DMS 273 treated with DMSO at 0.1 percent for 48 hours (cell line): ENCODE measurements at places on chromosomes 4 and X.

DNA sequence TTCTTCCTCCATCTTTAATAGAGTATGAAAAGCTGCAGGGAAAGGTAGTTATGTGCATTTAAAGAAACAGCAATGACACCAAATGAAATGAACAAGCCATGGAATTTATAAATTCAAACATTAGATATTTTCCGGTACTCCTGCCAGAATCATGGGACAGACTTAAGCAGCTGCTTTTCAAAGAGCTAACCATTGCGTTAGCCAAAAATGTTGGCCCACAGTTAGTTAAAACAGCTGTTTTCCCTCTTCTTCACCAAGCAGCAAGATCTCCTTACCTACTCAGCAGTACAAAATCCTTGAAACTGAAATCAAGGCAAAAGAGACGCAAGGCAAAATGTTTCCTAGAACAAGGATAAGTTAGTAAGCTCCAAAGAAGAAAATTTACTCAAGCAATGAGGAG, 64.0 kb downstream of the MANBA start:
- DNase-seq = no peak

DNA sequence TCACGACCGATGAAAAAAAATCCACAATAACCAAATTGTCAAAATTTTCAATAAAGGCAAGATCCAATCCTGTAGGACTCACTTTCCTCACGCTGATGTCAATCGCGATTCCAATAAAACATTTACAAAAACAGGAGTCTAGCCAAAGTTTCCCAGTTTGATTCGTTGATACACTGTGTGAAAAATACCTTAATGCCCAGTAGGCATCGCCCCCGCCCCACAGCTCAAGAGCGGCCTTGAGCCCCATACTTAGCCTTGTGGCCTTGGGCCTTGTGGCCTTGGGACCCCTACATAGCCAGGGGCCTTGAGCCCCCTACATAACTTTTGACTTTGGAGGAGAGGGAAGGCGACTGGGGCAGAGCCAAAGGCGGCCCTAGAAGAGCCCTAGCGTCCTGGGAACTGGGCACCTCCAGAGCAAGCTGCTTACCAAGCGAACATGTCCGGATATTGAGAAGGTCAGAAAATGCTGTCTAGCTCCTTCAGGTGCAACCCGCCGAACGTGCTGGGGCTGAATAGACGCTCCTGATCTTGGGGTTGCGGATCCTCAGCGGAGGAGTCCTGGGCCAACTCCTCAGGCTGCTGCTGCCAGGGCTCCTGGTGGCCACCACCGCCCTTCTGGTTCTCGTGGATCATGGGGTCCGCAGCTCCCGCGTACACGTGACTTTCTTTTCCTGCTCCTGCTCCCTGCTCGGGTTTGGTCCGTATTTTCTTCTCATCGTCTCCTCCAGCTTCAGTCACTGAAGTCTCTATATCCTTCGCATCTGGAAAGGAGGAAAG, 62.9 kb downstream of the RHOXF2B start:
- DNase-seq = no peak

DNA sequence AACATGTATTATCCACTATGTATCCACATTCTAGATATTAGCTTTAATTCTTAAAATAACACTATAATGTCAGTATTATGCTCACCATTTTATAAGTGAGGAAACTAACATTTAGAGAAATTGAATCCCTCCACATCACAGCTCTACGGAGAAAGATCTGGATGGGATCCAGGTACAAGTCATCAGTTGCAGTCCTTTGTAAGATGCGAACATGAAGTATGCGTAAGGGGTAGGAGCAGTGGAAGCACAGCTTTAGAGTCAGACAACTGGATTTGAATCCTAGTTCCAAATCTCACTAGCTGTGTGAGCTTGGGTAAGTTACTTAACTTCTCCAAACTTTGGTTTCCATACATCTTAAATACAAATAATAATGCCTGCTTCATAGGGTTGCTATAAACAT, 162.5 kb downstream of the ATP10D start:
- no peak for DNase-seq

DNA sequence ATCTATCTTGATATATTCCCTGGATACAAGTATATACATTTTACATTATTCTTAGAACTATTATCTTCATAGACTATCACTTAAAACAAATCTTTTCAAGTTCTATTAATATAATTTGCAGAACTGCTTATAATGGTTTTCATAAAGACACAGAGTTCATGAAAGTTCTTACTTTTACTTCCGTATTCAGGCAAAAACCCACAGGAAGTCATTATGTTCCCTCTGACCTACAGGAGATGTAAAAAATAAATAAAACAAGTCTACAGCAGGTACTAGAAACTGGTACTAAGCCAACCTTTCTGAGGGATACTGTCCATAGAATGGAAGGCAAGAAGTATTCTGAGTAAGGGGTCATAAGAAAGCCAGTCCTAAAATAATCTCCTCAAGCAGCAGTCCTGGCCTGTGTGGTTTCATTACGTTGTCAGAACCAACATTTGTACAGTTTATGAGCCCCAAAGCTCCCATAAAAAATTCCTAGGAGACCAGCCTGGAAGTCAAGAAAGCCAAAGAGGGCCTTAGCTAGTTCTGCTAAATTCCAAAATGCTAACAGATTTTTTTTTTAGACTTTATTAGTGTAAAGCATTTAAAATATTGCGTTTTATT, 68.6 kb downstream of the CAMK2D start:
- DNase-seq = no peak

DNA sequence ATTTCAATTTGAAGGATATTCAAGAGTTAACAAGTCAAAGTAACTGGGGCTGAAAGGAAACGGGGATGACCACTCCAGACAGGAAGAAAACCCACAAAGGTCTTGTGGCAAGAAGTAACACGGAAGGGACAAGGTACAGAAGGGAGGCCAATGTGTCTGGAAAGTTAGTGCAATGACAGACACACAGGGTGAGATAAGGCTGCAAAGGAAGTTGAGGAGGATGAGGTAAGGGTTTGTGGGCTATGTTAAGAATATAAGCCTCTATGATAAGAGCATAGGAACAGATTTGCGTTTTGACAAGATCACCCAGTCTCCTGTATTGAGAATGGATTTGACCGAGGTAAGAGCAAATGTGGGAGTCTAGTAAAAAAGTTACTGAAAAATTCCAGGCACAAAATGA, 21.9 kb upstream of the EMCN start:
- DNase-seq = no peak

DNA sequence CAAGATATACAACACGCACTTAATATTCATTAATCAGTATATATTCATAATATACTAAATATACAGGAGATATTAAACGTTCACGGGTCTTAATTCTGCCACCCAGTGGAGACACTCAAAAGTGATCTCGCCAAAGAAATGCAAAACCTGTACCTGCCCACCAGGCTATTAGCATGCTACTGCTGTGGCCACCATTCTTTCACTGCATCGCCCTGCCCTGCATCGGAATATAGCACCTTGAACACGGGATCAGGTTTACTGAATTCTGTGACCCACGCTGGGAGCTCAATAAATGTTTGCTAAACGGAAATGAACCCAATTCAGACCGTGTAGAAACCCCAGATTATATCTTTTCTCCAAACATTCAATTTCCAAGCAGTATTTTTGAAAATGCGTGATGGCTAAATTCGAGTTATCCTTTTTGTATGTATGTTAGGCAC, 840 bp upstream of the CLCN3 start:
- peak; percentile 19 for DNase-seq

GRCh38 chr4:682490-683172, 6.3 kb downstream of the SLC49A3 start:
- DNase-seq = no peak

DNA sequence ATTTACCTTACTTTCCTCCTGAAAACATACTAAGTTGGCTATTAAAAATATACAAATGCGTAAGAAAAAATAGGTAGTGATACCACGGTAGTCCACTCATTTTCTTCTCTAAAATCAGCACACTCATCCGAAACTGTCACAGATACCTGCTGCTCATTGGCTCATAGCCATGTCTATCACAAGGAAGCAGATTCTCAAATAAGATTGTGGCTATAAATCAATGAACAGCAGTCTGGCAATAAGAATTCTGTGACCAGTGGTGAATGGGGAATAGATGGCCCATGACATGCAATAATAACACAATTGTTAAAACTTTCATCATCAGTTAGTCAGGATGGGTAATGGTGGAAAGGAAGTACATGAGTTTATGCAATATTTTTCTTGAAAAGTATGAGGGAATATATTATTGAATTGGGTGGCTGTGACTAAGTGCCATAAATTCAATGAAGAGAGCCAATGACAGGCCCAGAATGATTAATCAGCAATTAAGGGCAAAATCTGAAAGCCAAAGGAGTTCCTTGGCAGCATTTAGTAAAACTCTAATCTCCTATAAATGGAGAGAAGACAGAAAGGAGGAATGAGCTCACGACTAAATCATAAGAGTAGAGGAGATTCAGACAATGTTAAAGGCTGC, 202.3 kb upstream of the NEIL3 start:
- no peak for DNase-seq

DNA sequence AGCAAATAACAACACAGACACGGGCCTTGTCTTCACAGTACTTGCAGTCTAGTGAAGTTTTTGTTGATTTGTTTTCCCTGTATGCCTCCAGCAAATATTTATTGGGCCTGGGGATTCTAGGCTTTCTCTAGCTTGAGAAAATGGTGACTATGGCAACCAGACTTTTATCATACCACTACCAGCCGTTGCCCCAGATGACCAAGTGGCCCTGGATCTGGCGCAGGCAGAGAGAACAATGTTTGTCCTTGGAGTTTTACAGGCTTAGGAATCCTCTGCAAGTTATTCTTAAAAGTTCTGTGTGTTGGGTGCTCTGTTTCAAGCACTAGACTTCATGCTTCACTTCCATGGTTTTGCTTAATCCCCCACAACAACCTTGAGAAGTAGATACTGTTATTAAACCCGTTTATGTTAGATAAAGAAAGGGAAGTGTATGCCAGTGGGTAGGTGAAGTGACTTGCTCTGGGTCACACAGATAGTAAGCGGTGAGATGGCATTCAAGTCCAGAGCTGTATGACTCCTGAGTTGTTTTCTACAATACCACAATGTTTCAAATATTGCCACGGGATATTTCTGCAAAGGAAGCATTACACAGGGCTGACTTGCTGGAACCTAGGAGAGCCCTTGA, 94.6 kb downstream of the AKAP4 start:
- DNase-seq = no peak

DNA sequence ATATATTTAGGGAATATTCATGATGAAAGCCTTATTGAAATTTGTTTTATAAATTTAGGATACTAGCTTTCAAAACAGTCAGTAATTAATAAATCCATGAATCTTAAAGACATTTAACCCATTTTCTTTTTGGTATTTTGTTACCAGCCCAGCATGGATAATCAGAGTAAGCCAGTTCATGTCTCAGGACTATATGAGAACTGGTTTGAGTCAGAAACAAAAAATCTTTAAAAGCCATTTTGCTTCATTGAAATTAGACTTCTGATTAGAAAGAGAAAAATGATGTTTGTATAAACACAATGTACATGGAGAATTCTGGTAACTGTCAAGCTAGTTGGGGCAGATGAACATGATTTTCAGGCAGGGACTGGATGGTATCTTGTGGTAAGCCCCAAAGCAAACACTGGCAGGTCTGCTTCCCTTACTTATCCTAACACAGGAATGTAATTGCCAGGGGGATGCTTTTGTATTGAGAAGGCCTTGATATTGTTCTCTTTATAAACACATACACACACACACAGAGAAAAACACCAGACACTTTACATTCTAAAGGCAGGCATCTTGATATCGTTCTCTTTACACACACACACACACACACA, 9.4 kb downstream of the ARHGAP10 start:
- DNase-seq = no peak

DNA sequence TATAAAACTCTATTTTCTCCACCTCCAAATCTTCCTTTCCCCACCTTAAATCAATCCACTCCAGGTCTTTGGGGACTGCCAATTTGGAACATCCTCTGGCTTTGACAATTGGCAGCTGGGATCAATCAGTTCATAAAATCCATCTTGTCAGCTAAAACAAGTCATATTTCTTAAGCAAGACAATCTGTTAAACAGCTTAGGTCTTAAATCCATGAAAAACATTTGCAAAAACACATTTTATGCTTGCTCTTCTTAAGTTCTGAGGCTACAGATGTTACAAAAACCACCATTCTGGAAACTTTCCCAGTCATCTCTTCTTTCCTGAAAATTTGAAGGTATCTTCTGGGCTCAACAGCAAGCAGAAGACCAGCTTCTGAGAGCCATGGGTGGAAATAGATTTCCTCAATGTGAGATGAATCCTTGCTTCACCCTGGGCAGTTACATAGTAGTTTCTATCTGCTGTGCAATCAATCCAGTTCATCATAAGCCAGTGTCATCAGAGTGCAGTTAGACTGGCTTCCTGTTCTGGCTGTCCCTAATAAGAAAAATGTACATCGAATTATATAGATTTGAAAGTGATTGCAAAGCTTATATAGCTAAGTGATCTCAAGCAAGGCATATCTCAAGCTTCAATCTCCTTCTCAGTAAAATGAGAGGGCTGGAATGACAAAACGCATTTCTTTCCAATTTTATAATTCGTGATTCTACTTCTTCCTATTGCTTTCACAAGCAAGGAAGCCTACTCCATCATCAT, 402.7 kb upstream of the INTU start:
- DNase-seq = no peak
